ENCODE measurements at places on chromosomes 6 and 20.

DNA sequence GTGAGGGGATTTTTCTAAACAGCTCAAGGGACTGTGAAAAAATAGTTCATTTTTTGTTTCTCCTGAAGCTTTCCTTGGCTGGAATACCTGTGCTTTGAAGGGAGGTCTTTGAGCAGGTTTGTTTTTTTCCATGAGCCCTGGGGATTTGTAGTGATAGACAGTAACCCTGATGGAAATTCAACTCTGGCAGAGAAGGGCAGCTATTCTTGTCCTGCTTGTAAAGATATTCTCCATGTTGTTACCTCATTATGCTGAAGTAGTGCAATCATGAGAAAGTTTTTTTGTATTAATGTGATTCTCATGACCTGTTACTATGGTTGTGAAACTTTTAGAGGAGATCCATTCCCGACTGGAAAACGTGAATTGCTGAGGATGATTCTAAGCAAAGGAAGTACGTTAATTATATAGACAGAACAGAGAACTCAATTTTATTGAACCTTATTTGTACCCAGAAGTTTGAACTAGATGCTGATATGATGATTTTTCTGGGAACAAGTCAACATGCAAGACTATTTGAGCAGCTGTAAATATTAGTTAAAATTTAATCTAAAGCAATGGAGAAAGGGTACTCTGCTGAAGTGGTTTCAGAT lies 12.5 kb downstream of the UTRN start:
- DNase-seq, result no peak

- no peak for DNase-seq
Measured at GRCh38 chr6:7542065-7542873, 798 bp downstream of the DSP start.

DNA sequence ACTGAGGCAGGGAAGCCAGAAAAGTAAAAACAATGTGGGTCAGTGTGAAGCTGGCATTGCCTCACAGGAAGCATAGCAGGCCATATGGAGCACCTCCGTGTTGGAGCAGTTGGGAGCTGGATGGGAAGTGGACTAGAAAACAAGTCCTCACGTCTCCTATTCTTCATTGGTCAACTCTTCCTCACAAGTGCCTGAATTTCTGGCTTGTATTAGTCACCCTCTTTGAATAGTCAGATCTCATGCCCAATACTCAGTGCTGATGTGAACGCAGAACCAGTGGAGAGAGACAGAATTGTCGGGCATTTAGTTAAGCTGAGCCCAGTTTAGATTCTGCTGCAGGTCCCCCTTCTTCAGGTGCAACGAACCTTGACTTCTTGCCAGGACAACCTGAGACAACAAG lies 22.3 kb upstream of the RSPO3 start:
- DNase-seq, result no peak

DNA sequence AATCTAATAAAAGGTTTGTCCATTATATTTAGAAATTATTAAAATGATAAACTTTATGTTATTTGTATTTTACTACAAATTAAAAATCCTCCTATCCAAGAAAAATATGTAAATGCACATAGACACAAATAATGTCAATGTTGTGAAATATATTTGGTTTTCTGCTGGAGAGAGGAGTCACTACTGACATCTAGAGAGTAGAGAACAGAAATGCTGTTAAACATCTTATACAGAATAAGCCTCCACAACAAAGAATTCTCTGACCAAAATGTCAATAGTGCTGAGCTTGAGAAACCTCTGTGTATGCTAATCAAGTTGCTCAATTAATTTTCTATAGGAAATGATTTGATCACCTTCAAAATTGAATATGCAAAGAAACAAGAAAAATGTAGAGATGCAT lies 12.4 kb downstream of the HTR1B start:
- no peak for DNase-seq

- DNase-seq, result no peak
Measured at GRCh38 chr6:20252311-20252710, 40.0 kb upstream of the MBOAT1 start.

GRCh38 chr20:17500271-17500670 lies 30.9 kb downstream of the BFSP1 start:
- no peak for DNase-seq
